ENCODE measurements at places on chromosomes 4 and X.

GRCh38 chr4:115053313-115053712, 60.1 kb downstream of the NDST4 start:
- no peak for DNase-seq

- no peak for DNase-seq
Observed at GRCh38 chrX:3728454-3728853, 15.0 kb upstream of the PRKX start.

- DNase-seq = no peak
Observed at GRCh38 chr4:80239480-80240150, 26.8 kb upstream of the FGF5 start.

DNA sequence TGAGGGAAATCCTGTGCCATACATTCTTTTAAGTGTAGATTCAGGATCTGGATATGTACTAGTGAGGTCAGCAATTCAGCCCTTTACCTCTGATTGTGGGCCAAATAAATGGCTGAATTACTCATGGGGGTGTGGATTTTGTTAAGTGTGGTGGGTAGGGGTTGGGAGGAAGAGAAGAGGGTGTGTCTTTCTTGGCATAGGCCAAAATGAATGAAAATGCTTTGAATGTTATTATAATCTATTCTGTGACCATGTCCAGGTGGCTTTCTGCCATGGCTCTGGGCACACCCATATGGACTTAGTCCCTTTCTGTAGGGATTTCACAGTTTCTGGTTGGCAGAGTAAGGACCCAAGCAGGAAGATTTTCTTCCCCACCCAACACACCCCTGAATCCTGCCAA, 244.3 kb downstream of the CBR4 start:
- no peak for DNase-seq

GRCh38 chr4:76931087-76931486, 18.5 kb upstream of the SEPTIN11 start:
- no peak for DNase-seq

GRCh38 chrX:22800360-22800759, 199.4 kb upstream of the DDX53 start:
- no peak for DNase-seq

DNA sequence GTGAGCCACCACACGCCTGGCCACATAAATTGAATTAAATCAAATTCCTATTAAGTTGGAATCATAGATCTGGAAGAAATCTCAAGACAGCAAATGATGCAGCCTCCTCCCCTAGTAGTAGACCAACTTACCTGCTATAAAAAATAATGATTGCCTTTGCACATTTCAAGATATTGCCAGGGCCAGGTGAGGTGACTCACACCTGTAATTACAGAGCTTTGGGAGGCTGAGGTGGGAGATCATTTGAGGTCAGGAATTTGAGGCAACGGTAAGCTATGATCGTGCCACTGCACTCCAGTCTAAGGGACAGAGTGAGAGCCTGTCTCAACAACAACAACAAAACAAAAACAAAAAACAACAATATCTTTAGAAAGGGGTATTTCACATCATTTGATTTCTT, 17.0 kb upstream of the WWC2 start:
- no peak for DNase-seq

GRCh38 chr4:55546506-55546755, 278 bp downstream of the CLOCK start:
- DNase-seq = no peak

DNA sequence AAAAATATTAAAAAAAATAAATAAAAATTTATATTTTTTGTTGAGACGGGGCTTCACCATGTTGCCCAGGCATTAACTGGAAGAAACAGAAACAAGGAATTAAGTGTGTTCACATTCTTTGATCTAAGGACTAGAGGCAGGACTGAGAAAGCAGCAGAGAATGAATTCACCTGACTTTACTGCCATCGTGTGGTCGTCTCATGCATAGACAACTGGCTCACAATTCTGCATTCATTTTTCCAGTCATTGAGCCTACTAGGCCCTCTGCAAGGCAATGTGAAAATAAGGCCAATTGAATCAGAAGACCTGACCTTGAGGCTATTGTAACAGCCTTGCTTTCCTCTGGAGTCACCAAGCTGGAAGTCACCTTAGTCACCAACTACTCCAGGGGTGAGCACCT, 37.4 kb downstream of the LHFPL1 start:
- peak; percentile 11 for DNase-seq

- no peak for DNase-seq
Observed at GRCh38 chr4:159077702-159078495, 25.0 kb upstream of the RAPGEF2 start.

GRCh38 chr4:87824352-87824751, 8.4 kb upstream of the MEPE start:
- no peak for DNase-seq

DNA sequence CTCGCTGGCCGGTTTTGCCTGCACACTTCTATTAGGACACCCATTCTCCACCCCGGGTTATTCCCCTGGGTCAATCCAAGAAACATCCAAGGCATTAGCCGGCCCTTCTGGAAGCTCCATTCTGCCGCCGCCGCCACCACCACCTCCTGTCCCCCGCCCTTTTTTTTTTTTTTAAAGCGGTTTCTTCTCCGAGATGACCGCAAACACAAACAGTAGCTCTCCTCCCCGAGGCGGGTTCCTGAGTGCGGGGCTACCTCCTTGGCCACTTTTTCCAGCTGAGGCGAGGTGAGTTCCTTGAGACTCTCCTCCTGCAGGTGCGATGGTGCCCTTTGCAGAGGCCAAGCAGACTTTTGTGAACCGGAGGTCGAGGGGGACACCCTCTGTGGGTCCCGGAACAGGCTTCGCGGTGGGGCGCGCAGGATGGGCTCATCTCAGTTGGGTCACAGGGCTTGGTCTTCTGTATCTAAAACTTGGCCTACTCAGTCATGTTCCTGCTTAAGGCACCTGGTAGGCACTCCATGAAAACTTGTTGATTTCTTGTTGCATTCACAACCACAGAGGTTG, 930 bp downstream of the NWD2 start:
- DNase-seq = no peak

DNA sequence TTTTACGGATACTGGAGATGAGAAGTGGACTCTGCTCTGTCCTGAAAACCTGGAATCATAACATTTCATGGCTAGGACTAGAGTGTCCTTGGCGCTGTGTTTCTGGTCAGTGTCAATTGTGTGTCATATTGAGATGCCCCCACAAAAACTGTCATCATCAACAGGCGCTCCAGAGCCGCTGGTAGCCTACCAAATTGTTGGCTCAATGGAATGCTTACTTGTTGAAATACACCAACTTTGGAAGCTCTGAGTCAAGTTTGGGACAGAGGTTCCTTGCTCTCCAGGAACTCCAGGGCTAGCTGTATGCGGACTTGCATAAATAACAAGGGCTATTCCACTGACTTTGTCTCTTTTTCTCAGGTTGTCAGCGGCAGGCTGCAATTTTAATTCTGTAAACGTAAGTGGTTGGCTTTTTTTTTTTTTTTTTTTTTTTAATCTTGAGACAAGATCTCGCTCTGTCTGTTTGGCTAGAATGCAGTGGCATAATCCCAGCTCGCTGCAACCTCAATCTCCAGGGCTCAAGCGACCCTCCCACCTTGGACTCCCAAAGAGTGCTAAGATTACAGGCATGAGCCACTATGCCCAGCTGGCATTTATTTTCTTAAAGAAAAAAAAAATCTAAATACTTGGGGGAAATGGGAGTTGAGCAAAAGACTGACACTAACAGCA, 871 bp upstream of the HPGD start:
- no peak for DNase-seq

DNA sequence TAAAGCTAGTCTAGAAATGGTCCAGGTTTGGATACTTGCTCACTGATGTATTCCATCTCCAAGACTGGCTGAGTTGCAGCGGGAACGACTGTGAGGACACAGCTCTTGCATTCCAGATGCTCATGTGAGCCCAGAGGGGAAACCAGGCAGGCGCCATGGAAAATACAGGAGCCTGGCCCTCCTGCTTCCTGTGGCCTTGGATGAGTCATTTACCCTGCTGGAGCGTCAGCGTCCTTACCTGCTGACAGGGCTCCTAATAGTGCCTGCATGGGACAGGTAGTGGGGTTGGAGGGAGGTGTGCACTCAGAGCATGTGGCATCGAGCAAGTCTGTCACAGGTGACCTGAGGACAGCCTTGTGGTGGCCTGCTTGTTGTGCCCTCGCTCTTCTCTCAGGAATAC, 69.4 kb downstream of the NSG1 start:
- no peak for DNase-seq
